Activated CD8-positive, alpha-beta memory T cell treated with anti-CD3 and anti-CD28 coated beads for 4 hours (primary cell): ENCODE measurements at places on chromosomes 5 and 9.

- DNase-seq, result no peak
These were observed 1800.2 kb downstream of the MAT2B start for GRCh38 chr5:165305596-165305995.

GRCh38 chr5:87898574-87898973, 370.1 kb downstream of the TMEM161B start:
- no peak for DNase-seq

DNA sequence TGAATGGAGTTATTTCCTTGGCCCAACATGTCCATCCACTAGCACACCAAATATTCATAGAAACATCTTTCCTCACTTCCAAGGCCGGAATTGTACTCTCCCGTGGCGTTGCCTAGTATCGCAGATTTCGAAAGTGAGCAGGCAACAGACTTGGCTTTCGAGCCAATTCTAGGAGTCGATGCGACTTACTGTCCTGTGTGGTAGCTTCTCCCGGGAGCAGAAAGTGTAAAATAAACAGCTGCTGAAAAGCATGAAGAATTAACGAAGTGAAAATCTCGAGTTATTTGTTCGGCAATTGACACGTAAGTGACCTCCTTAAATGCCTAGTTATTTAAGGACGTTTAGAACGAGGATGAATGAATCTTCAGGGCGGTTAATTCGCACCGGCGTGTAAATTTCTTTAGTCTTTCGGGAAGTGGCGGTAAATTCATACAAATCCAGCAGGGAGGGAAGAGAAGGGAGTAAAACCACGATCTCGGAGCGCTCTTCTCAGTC, 449 bp upstream of the PCSK5 start:
- DNase-seq, result no peak

DNA sequence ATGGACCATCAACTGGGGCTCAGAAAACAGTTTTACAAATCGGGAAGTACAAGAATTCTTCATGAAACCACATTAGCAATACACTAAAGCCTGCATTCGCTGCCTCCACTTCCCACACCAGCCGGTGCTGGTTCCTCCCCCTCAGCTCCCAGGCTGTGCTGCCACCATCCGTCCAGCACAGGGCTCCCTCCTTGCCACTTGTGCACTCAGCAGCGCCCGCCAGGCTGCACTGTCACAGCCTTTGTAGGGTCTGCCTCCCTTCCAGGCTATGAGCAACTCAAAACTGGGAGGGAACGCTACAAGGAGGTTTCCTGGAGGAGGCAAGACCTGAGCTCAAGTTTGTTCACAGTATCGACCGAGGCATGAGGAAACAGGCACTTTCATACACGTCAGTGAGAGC, 7.7 kb downstream of the MAPK9 start:
- no peak for DNase-seq

DNA sequence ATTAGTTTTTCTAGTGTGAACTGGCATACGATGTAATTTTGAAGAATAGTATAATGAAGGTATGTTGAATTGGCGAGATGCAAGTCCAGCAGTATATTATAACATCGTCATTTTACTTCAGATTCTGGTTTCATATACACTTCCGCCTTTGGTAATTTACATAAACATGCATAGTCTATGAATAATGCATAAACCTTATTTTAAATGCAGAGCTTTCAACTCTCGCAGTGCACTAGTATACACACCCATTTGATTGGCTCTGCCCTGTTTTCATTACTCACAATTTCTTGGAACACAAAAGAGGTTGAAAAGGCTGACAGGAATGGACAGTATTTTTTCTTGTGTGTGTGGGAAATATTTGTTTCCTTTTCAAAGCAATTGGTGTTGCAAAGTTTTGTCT, 128.9 kb upstream of the CCNH start:
- DNase-seq, result no peak

- no peak for DNase-seq
These were observed at the start of gene PITX1 for GRCh38 chr5:135033901-135034235. TSS of gene PITX1 (minus strand) at chr5:135034228. CDS start at chr5:135033881, 347 bp downstream.

DNA sequence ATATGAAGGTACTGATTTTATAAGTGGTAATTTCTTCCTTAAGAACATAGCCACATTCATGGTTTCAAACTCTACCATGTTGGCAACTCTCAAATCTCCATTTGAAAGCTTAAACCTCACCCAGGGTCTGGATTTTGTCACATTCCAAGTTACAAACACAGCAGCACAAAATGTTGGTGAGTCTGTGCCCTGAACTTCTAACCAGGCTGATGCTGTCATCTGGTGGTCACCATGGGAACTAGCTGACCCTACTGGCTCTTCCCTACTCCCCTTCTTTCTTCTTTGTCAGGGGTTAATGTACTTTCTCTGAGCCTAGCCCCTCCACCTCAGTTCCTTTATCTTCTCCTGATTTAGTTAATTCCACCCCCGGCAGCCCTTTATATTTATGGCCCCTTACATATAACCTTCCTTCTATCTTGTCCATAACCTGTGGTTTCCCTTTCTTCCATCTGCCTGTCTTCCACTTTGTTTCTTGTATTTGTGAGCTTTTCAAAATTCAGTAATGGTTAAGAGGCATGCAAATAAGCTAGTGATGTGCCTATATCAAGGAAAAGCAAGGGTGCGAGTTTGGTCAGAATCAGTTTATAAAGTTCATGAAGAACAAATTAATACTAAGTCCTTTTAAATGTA, 35.9 kb downstream of the TGFBR1 start:
- peak; percentile 19 for DNase-seq

DNA sequence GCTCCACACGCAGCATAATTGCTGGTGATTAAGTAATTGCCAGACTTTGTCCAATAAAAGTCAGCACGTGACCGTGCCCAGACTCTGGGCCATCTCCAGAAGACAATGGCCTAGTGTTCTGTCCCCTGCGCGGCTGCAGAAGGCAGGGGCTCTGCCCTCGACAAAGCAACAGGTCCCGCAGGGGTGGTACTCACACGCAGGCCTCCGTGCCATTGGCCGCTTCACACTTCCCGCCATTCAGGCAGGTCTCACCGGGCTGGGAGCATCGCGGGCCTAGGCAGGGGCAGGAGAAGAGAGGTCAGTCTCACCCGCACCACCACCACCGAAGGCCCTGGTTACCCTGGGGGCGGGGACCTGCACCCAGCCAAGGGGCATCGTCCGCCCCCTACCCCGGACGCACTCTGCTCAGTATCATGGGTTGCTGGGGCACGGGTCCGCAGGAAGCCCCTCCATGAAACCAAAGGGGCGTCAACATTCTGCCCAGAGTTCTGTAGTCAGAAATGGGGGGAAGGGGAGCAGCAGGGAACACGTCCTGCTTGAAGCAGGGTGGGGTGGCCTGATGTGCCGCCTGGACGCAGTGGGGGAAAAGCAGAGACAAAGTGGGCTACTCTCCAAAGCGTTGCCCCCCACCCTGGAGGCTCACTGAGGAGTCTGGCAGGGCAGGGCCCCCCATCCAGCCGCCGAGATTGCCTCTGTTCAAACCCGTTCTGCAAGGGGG, 1.9 kb downstream of the NOTCH1 start:
- DNase-seq, result no peak

DNA sequence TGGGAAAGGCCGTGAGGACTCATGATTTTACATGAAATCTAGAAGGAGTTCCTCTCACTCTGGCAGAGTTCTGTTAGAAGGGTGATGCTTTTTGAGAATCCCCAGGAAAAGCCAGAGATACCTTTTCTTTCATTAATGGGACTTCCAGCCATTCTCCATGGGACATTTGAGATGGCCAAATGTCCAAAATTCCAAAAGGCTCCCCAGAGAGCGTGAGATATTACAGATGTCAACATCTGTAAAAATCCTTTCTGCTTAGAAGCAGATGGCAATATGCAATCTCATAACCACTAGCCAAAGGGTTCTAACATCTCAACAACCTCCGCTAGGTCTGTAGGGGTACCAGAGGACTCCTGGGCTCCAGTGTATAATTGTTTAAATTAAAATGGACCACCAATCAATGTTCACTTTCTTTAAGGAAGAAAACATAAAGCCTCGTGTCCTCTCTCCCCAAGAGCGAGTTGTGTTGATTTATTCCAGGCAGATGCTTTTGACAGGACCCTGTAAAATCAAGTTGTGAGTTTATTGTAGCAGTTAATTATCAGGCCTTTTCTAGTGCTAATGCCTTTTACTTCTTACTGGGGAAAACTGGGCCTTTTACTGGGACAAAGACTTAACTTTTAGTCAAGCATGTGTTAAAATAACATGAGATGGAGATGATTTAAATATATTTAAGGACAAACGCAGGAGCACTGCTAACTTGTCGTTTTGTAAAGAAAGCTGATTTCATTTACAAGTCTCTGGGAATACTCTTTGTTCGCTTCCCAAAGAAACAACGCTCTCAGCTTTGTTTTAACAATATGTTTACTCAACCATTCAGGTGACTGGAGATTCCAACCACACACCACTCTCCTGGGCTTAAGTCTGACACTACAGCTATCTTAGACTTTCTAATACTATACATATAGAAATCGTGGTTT, 4.8 kb downstream of the GAS1 start:
- DNase-seq, result no peak

DNA sequence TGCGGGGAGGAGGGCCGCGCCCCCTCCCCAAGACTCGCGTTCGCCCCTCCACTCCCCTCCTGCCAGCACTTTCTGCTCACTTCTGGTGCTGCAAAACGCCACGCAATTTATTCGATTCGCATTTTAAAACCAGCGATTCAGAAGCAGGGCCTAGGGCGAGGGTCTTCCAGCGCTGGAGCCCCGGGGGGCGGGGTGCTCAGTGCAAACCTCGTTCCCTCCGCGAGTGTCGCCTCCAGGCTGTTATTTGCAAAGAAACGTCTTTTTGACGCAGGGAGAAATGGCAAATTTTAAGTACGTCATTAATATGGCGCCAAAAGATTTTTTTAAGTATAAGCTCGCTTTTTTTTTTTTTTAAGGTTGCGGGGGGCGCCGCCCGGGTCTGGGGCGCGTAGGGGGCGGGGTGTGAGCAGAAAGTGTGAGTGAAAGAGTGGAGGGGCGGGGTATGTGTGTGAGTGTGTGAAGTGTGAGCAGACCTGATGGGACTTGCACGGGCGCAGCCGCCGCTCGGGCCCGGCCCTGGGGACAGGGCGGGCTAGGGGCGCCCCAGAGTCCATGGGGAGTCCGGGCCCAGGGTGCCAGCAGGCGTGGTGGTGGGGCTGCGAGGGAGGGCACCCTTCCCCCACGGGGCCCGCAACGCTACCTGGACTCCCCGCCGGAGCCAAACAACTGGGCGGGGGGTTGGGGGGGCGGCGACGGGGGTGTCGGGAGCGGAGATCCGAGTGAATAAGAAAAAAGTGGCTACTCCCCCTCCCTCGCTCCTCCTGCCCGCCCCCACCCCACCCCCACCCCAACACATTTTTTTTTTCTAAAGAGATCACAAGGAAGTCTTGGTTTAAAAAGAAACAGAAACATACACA, at the start of gene JADE2:
TSS of gene JADE2 (plus strand) at position 845 of the 857 bp plus-strand sequence. CDS start 10,188 bp downstream, outside the sequence.
- peak; percentile 61 for DNase-seq

GRCh38 chr9:89278997-89279739, 31.8 kb upstream of the CKS2 start:
- DNase-seq, result no peak

DNA sequence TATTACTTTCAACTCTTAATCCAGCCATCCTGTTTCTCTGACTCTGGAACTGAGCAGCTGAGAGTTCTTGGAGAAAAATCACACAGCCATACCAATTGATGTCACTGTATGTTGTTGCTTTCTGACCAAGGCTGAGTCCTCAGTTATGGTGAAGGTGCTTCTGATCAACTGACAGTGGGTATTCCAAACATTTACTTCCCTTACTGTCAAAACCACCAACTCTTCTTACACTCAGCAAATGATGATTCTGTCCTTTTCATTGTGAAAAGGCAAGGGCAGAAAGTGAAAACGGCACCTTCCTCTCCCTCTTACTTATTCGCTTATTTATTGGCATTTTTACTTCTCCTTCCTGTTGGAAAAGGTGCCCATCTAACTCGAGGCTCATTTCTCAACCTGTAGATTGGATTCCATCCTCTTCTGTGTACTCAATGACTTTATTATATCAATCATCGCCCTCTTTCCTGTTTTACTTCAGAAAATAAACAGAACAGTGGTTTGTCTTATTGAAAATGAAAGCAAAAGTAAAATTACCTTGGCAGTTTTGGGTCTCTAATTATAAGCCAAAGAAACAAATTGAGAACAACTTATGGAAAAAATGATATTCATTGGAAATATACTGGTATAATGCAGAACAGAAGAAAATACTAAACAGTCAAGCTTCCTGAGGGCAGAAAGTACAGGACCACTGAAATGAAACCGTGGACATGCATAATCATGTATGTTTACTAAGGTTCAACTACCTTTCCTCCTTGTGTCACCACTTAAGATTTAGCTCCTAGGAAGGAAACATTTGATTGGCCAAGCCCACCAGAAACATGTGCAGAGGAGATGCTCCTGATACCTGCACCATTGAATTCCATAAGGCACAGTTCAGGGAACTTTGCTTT, 104.5 kb upstream of the CHD1 start:
- no peak for DNase-seq
